Activated CD4-positive, alpha-beta T cell treated with anti-CD3 and anti-CD28 coated beads for 4 hours (primary cell): ENCODE measurements at places on chromosomes 7 and 10.

DNA sequence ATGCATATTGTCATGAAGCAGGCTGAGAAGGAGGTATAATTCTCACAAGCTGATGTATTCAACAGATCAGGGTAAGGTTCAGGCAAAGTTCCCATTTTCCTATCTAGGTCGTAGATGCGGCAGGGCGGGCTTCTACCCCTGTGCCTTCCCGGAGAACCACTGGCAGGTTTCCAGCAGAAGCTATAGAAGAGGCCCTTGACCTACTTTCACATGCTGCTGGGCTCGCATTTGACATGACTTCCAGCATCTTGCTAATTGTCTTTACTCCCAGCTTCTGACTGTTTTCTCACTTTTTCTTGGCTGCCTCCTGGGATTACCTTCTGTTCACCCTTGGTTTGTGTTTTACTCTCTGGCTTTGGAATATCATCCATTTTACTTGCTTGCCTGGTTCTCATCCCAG lies 32.6 kb upstream of the ORC5 start:
- DNase-seq, result no peak

DNA sequence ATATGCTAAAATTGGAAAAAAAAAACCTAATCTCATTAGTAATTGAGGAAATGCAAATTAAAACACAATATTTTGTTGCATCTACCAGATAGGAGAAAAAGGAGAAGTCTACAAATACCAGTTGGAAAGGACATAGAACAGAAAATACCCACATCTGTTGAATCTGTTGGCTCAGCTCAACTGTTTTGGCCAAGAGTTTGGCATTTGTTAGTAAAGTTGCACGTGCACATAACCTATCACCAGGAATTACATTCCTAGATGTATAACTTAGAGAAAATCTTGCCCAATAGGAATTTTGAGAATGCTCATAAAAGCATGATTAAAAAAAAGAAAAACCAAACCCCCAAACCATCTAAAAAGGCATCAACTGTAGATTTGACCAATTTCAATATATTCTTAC lies 282.1 kb upstream of the BMPER start:
- DNase-seq, result no peak

GRCh38 chr10:128122931-128123330 lies 3.3 kb downstream of the MKI67 start:
- DNase-seq, result no peak

DNA sequence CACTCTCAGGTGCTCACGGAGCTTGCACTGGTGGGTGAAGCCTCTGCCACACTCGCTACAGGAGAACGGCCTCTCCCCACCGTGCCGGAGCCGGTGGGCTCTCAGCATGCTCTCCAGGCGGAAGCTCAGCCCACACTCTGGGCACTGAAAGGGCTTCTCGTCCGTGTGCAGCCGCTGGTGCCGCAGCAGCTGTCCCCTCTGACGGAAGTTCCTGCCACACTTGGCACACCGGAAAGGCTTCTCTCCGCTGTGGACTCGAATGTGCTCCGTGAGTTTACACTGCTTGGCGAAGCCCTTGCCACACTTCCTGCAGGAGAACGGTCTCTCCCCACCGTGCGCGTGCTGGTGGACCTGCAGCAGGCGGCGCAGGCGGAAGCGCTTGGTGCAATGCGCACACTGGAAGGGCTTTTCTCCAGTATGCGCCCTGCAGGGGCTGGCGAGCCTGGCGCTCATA lies 19.3 kb downstream of the ZNF786 start:
- DNase-seq, result no peak

DNA sequence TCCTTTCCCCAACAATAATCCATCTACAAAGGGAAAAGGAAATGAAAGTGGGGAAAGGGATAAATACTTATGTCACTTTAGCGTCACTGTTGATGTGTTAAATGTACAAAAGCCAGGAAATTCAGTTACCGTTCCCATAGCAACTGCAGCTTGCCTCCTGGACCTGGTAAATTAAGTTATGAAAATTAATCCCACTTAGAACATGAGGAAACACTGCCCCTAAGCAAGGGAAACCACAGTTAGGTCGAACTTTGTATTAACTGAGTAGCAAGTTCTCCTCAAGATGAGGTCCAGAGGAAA lies 338.2 kb upstream of the AOAH start:
- no peak for DNase-seq

GRCh38 chr10:24822590-24822989 lies 98.9 kb upstream of the ARHGAP21 start:
- DNase-seq, result peak; percentile 10

DNA sequence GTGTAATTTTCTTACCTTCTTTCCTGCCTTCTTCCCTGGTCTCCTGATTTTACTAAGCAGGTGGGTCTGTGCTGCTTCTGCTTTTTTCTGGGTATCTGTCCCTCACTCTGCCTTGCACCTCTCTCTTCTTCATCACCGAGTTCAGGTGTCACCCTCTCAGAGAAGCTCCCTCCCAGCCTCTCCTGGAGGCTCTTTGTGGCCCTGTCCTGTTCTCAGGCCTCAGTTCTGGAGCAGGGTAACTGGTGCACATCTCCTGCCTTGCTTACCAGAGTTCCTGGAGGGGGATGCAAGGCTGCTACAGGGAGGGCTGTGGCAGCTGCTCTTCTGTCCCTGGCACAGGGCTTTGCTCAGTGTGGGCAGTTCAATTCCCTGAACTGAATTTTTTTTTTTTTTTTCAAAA lies 66.1 kb downstream of the RBM33 start:
- no peak for DNase-seq

- DNase-seq, result no peak
Observed at GRCh38 chr10:15208221-15208620, 39.7 kb upstream of the NMT2 start.

DNA sequence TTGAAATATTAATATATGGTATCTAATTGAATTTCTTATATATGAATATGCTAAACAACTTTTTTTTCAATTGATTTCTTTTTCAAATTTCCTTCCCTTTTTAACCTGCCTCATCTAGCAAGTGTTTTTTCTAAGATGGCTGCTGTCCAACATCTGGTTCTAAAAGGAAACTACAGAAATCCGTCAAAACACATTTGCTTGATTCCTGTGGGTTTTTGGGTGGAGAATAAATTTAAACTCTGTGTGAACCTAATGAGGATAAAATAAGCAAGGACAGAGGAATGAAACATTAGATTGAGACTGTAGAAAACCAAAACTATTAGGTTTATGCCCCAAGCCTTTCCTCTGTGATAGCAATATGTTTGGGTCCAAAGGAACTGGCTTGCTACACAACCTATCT lies 75.5 kb upstream of the STARD3NL start:
- no peak for DNase-seq

- peak; percentile 52 for DNase-seq
Observed at GRCh38 chr10:43229208-43230061, 37.4 kb downstream of the RASGEF1A start.
